ENCODE measurements at places on chromosomes 16 and 17.

GRCh38 chr17:6536053-6536452 lies 20.3 kb downstream of the PITPNM3 start:
- DNase-seq, result no peak

DNA sequence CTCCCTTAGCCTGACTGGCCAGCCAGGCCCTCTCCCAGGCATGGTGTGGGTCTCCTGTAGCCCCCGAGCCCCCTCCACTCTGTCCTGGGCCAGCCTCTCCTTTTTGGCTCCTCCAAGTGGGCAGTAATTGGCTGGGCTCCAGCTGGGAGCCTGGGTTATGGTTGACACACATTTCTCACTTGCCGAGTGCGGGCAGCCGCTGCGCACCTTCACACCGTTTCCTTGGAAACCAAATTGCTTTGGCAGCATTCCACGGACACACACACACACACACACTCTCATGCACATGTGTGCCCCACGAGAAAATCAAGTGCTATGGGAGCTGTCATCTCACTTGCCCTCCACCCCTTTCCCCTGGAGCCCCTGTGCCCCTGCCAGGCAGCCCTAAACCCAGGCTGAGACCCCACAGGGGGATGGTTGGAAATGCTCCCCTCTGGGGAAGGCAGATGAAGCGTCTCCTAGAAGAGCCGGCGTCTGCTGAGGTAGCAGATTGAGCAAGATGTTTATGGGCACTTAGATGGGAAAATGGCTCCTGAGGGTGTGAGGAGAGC lies 402.7 kb upstream of the TNRC6C start:
- DNase-seq, result peak; percentile 83

- DNase-seq, result no peak
Observed at GRCh38 chr16:66976746-66977145, 11.6 kb upstream of the CES4A start.

DNA sequence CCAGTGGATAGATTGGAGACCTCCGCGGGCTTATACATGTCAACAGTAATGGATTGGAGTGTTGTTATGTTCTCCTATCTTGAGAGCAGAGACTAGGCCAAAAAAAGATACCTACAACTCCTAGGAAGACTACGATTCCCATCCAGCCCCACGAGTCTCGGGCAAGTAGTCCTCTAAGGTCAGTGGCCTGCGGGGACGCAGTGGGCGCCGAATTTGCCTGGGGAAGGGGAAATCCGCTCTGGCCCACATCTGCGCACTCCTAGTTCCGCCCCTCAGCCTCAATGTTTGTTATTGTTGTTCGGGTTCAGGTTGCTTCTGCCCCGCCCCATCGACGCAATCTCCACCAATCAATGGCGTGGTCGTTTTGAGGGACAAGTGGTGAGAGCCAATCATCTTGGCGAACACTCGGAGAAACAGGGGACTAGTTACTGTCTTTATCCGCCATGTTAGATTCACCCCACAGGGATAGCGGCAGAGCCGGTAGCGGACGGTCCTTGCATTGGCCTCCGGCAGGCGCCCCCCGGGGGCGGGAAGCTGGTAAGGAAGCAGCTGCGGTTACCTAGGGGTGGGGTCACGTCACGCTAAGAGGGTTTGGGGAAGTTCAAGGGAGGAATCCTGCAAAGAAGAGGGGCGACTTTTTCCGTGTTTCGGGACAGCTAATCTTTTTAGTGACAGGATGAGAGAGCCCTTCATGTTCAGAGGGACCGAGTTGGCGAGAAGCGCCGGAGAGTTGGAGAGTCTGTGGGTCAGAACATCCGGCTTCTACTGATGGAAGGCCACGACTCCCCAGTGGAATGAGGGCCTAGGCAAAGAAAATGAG lies at the start of gene NBR1:
TSS of gene NBR1 (plus strand) at position 449 of the 820 bp plus-strand sequence. CDS start 4,586 bp downstream, outside the sequence.
- DNase-seq, result peak; percentile 99

- DNase-seq, result no peak
Observed at GRCh38 chr17:64095144-64095882, 34.6 kb downstream of the ERN1 start.

GRCh38 chr17:27797390-27798091 lies 2.8 kb downstream of the NOS2 start:
- DNase-seq, result no peak

GRCh38 chr17:17849845-17850373 lies 13.1 kb upstream of the SREBF1 start:
- peak; percentile 67 for DNase-seq

DNA sequence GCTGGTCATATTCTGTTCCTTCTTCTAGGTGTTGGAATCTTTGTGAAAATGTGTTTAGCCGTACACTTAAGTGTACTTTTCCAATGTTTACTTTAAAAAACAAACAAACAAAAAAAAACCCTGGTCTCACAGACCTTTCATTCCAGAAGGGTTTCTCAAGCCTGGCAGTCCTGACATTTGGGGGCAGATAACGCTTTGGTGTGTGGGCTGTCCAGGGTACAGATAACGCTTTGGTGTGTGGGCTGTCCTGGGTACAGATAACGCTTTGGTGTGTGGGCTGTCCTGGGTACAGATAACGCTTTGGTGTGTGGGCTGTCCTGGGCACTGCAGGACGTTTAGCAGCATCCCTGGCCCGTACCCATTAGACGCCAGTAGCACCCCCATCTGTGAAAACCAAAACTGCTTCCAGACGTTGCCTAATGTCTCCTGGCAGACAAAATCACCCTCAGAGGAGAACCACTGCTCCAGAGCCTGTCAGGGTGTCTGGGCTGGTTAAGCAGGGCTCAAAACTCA lies 15.2 kb upstream of the FLCN start:
- no peak for DNase-seq

DNA sequence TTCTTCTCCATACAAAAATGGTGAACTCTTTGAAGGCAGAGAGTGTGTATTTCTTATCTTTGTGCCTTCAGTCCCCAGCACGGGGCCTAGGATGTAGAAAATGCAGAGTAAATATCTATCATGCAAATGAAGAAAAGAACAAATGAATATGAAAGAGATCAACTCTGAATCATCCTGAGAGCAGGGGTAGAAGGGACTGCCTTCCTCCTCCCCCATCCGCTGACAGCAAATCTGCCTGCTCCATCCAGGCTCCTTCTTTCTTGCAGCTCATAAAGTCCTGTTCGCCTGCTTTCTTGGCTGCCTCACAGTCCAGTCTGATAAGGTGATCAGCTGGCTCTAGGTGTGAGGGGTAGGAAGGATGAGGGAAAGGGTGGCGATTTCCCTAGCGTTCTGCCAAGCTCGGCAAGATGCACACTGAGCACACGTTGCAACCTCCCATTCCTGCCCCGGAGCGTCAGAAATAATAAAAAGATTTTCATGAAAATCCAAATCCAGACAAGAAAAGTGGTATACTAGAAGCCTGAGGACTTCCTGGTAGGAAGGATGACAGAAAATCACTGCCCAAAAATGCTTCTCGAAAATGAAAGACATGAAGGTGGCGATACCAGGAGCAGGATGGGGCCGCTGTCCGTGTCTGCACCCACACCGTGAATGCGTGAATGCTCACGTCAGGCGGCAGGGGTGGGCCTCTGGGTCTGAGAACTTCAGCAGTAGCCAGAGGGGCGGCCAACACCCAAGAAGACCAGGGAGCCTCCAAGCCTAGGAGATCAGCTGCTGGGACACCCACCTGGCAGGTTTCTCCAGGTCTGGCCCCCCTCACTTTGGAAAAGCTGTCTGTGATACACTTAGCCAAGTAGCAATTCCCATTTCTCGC lies 67.1 kb downstream of the VPS53 start:
- DNase-seq, result no peak

DNA sequence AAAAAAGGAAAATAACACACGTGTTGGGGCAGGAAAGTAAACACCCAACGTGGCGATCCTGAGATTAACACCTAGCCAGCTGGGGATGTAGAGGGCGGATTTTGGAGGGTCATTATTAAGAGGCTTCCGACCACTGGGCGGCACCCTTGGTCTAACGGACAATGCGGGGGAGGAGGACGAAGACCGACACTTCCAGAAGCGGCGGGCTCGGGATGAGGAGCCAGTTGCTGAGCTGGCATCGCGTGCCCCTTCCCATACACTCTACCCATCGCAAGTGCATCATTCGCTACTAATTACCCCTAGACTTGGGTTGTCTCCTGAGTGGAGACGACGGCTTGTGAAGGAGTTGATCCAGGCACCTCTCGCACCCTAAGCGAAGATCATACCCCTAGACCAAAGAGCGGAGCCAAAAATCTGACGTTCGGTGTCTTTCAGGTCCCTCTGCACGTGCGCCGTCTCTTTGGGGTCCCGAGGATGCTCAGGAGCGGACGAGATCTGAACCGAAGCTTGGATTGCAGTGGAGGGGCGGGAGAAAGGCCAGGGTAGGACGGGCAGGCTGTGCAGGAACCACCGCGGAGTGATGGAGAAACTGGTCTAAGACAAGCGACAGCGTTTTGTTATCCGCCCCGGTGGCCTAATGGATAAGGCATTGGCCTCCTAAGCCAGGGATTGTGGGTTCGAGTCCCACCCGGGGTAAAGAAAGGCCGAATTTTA lies 17.6 kb downstream of the ZNF213 start:
- peak; percentile 82 for DNase-seq

DNA sequence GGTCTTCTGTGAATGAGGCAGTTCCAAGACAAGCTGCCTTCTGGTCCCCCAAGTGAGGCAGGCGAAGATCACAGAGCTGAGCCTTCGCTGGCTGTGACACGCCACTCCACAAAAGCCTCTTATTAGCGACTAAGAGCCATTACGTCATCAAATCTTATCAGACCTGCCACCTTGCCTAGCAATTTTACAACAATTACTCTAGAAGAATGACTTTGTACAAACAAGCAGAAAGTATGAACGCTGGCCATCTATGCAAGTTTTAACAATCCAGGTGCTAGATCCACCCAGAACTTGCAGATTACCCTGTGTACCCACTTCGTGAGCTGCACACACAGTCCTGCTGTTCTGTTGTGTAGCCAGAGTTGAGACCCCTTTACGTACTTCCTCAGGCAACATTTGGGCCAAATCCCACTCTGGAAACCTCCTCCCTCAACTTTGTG lies 3.8 kb upstream of the ICAM2 start:
- no peak for DNase-seq

DNA sequence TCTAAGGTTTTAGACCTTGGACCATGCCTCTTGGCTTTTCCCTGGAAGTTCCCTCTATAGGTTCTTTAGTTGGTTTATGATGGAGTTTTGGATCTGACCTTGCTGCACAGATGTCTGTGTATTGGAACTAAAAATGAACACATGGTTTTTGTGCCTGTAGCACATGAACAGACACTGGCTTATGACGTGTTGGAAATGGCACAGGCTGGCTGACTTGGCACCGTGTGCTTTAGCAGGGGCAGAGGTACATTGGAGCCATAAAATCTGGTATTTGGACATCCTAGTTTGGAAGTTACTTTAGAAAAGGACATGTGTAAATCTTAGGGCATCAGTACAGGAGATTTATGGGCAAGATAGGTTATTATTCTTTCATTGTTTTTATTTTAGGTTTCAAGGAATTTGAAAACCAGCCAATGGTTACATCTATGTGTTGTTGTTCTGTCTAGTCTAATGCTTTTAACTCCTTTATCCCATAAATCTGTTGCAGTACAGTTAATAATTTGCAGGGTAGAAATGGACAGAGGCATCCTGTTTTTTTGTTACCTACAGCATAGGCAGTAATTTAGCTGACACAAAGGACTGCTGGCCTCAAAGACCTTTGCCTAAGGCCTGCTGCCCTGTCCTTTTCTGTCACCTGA lies 6.0 kb downstream of the SOCS7 start:
- DNase-seq, result no peak

DNA sequence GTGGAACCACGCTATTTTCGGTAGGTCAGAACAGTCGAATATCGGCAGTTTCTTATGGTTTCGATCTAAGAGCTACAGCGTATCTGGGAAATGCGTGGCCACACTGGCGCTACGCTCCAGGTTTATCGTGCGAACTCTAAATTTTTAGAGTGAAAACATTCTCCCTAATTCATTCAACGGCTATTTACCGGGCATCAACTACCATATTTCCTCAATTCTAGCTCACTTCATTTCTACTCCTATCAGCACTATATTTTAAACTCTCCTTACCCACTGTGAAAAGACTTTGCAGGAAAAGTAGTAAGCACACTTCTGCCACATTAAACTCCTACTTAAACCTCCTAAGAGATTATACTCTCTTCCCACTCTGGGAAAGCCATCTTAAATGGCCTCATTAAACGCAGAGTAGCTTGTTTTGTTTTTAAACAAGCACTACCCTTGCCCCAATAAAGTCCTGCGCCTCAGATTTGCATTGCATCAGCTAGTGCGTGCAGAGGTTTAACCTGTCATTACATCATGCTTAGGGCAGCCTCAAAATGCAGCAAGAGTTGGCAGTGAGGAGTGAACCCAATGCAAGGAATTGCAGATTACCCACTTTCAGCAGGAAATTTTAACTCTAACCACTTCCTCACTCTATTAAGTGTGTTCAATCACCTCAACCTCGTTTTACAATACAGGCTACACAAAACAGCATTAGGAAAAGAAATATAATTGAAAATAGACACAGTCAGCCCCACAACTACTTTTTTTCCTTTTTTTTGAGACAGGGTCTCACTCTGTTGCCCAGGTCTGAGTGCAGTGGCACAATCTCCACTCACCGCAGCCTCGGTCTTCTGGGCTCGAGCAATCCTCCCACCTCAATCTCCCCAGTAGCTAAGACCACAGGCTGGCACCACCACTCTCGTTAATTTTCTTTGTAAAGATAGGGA lies 18.8 kb downstream of the SIAH1 start:
- peak; percentile 51 for DNase-seq

DNA sequence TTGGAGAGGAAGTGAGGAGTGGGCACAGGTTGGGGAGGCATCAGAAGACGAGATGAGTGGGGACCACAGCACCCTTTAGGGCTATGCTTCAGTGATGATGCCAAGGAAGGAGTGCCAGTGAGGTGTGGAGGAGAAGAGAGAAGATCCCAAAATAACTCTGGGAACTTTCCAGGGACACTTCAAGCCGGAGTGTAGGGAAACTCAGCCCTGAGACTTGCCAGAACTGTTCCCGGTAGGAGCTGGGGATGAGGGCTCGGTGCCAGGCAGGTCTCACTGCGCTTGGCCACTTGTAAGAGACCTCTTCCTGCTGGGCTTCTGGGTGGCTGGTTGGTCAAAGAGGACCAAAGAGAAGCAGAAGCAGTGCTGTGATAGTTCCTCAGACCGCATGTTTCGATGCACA lies 63.6 kb downstream of the SHISA6 start:
- DNase-seq, result no peak

DNA sequence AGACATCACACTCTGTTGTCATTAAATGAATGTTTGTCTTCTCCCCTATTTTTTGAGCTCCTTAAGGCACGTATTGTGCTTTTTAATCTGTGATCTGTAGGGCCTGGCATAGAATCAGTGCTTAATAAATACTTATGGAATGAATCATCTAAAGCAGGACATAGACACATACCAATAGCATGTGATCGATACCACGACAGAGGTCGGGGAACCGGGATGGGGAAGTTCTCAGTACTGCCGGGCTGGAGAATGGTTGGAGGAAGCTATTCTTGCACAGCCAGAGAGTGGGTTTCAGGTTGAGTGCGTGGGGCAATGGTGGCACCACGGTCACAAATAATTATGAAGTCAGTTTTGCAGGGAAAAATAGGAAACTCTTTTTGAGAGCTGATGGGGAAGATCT lies 26.8 kb downstream of the NLRP1 start:
- no peak for DNase-seq

- no peak for DNase-seq
Observed at GRCh38 chr16:19236561-19237209, 48.8 kb upstream of the CLEC19A start.

- peak; percentile 51 for DNase-seq
Observed at GRCh38 chr17:55285340-55286301, 20.9 kb downstream of the HLF start.

Data from NCI-H1436 (cell line).